MCF 10A (cell line): ENCODE measurements at places on chromosomes 2 and 18.
A peak's percentile ranks its signal among the peaks of the same experiment; 100 is the strongest.

- no peak for DNase-seq
Observed at GRCh38 chr2:109326306-109326705, 197.3 kb downstream of the SH3RF3 start.

DNA sequence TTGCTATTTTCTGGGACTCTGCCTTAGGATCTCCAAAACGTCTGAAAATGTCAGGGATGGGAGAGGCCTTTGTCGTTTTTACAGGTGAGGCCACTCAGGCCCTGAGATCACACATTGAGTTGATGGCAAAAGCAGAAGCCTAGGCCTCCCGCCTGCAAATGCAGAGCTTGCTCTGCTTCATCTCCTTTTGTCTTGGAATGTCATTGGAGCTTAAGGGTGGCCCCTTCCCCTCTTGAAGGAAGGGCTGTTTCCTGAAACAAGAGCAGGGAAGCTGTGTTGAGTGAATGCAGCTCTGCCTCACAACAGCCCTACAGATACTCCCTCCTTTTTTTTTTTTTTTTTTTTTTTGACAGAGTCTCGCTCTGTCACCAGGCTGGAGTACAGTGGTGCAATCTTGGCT, 123.5 kb downstream of the GLI2 start:
- DNase-seq: no peak

DNA sequence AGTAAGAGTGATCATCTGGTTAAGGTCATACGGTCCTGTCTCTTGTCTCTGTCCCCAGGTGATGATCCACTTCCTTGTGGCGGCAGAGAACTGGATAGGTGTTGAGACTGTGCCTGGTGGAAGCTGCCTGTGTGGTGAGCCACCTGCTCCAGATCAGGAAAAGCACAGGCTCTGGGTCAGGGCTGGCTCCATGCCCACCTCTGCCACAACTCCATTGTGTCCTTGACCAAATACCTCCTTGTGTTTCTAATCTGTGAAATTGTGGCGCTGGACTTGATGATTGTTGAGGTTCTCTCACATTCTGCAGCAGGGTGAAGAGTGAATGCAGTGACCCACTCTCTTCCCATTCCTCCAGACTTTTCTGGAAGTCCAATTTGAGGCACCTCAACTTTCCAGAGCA, 45.7 kb upstream of the EN1 start:
- no peak for DNase-seq

GRCh38 chr2:105576440-105577241, 168.1 kb upstream of the NCK2 start:
- peak; percentile 57 for DNase-seq

DNA sequence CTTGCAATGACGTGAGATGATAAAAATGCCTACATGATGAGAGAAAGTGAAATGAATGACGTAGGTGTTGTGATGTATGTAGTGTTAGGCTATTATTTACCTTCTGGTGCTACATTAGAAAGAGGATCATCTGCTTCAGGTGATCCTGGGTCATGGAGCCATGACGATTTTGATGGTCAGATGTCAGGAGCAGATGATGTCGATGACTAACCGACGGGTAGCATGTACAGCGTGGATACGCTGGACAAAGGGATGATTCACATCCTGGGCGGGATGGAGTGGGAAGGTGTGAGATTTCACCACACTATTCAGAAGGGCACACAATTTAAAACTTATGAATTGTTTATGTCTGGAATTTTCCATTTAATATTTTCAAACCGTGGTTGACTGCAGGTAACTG, 43.5 kb upstream of the ACVR1C start:
- peak; percentile 77 for DNase-seq

- DNase-seq: no peak
Observed at GRCh38 chr18:46567196-46567595, 89.8 kb downstream of the LOXHD1 start.

DNA sequence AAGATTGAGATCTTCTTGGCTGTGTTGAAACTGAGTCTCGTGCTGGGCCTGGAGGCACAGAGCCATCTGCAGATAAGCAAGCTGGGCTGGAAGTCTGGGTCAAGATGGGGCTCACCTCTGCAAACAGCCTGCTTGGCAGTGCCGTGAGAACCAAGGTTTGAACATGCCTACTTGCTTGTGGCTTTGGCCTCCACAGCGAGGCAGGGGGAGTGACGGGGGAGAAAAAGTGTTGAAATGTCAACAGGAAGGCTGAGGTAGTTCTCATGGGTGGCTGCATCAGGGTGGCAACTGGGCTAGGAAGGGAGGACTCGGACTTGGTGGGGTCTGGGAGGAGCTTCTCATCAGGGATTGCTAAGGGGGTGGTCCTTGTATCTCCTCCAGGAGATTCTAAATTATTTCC, 99.7 kb downstream of the THNSL2 start:
- DNase-seq: no peak

DNA sequence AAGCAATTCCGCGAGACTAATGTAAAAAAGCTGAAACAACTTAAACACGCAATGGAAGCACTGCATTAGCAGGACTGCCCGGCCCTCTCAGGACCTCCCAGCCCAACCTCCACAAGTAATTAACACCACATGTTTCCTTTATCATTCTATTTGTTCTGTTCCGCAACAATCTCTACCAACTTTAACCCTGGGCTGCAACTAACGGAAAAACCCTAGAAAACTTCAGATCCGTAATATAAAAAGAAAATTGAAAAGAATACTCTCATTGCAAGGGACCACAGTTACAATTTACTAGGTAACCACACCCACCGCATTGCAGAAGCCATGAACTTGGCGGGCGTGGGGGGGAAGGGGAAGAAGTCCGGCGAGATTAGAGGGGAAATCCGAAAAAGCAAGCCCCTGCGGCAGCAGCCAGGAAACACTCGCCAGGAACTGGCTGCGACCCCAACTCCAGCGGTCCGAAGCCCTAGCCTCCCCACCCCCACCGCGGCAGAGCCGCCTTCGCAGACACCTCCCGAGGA, 1.2 kb downstream of the EPB41L3 start:
- DNase-seq: no peak

GRCh38 chr18:28637897-28638296, 461.0 kb upstream of the CDH2 start:
- DNase-seq: no peak

GRCh38 chr2:101970901-101971300, 20.9 kb upstream of the IL1R2 start:
- no peak for DNase-seq

GRCh38 chr2:40321016-40321623, 130.8 kb downstream of the SLC8A1 start:
- DNase-seq: no peak

DNA sequence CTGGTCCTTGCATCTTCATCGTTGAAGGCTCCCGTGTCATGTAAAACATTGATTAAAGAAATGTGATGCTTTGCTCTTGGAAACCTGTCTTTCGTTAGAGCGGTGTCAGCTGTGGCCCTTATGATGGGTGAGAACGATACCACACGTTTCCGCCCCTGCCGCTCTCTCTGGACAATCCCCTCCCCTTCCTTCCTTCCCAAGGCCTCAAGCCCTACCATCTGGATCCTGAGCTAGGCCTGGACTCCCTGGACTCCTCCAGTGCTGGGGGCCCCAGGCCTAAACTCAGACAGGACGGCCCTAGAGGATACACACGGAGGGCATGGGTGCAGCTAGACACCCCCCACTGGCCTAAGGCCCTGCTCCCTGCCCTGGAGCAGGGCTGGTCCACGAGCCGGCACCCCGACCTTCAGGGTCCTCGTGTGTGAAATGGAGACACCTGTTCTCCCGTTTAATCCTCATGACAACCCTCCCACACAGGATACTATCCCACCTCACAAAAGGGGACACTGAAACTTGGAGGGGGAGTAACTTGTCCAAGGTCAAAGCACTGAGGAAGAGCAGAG, 13.2 kb downstream of the BIN1 start:
- no peak for DNase-seq

DNA sequence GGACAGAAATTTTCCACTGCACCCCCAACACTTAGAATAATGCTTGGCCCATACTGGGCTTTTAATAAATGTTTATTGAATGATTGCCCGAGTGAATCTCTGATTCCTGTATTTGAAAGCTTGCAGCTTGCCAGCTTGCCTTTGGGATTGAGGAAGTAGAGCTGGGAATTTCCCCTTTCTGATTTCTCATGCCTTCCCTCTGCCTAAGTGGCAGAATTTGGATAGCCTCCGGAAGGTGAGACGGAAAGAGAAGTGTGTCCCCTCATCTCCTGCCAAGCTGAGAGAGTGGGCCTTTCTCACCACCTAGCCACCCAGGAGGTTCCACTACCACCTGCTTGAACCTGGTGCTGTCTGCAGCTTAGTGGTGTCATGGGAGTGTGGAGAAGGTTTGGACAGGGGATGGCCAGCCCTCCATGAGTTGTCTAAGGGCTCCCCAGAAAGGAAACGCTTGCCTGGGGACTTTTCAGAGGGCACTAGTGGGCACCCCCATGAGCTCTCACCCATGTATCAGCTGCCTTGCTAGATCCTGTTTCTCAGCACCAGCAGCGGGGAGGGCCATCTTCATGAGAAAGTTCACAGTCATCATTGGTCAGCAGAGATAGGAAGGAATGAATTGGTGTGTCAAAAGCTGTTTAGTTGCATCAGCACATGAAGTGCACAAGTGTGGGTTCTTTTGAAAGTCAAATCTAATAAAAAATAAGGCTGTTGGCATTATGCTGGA, 8.6 kb upstream of the NCOA1 start:
- no peak for DNase-seq
